ENCODE measurements at places on chromosomes 16 and 17.

DNA sequence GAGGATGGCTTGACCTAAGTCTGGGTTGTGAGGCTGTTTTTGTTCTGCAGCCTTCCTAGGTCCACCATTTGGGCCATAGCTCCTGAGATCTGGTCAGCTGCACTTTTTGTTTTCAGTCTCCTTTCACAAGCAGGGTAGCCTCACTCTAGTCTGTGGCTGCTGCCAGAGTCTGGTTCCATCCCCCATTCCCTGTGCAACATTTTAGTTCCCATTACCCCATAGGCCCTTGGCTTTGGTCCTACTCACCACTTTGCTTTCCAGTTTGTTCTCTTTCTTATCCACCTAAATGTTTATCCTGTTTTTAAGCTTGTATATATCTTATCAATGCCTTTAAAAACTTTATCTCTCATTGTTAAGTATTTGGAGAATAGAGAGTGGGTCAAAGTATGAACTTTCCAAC lies 6.5 kb upstream of the XYLT2 start:
- no peak for DNase-seq

DNA sequence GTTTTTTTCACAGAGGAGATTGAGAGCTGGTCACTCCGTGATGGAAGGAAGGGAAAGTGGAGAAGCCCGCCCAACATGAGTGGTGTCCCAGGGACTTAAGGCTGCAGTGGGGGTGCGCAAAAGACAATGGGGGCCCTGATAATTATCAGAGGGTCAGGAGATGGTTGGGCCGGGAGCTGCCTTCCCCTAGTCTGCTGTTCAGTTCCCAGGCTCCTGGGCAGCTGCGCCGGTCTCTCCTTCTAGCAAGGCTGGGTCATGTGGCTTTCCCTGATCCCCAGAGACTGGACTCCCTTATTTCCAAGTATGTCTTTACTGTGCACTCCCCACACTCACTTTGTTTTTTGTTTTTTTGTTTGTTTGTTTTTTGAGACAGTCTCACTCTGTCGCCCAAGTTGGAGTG lies 16.2 kb downstream of the CYGB start:
- no peak for DNase-seq

DNA sequence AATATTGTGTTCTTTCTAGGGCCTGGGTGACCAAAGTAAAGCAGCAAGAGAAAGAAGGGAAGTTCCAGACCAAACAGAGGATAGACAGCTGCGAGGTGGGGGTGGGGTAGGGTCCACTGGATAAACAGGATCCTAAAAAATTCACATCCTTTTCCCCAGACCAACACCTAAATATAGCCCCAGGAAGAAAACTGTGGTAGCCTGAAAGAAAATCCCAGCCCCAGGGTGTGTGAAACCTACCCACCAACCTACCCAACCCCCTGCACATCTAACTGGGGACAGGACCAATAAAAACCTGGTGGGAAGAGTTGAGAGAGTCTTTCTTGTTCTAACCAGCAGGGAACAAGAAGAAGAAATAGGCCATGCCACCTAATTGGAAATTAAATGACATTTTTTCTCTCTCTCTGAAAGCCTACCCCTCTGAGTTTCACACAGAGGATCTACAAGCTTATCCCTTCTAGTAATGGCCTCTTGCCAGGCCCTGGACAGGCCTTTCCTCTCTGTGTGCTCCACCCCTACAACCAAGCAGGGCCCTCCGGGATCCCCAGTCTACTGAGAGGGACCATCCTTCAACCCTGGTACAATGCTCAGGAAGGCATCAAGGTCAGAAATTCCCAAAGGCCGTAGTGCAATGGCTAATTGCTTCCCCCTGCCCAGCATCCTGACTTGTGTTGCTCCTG lies 12.0 kb downstream of the MYO18A start:
- DNase-seq = no peak

GRCh38 chr17:28901866-28902818 lies 737 bp downstream of the DHRS13 start:
- DNase-seq = no peak

GRCh38 chr17:9729735-9730420 lies 61.5 kb downstream of the DHRS7C start:
- DNase-seq = no peak

- no peak for DNase-seq
Observed at GRCh38 chr17:4124999-4125398, 17.8 kb downstream of the ZZEF1 start.

- DNase-seq = no peak
Observed at GRCh38 chr17:1882836-1883235, 53.0 kb downstream of the RPA1 start.

- no peak for DNase-seq
Observed at GRCh38 chr16:51696376-51696775, 545.3 kb upstream of the SALL1 start.

- no peak for DNase-seq
Observed at GRCh38 chr16:51166541-51166940, 15.5 kb upstream of the SALL1 start.

DNA sequence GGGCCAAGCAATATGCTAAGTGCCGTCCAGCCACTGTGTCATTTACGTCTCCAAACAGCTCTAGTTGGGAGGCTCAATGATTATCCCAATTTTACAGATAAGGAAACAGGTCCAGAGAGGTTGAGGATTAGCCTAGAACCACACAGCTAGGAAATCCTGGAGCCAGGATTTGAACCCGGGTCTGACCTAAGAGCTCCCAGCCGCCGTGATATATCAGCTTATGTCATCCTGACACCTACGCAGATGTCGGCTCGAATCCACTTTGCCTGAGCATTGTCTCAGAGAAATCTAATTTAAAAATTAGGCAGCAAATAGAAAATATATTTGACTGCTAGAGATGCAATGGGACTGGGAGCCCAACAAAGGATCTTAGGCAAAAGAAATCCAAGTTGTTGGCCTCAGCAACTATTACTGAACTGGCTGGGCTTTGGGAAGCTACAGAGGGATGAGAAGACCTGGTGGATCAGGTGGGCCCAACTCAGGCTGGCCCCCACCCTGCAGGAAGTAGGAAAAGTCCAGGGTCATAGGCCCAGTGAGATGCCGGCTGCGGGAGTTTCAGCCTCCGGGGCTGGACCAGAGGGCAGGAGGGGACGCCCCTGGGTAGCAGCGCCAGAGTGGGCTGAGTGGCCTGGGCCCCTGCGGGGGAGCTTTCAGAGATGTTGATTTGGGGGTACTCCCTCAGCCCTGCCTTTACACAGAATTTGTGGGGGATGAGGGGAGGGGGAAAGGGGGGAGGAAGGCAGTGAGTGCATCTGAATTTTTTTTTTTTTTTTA lies 35.1 kb upstream of the IL21R start:
- no peak for DNase-seq

GRCh38 chr16:28040039-28040438 lies 23.5 kb downstream of the GSG1L start:
- no peak for DNase-seq

GRCh38 chr16:1651974-1652312 lies 26.1 kb upstream of the JPT2 start:
- no peak for DNase-seq

DNA sequence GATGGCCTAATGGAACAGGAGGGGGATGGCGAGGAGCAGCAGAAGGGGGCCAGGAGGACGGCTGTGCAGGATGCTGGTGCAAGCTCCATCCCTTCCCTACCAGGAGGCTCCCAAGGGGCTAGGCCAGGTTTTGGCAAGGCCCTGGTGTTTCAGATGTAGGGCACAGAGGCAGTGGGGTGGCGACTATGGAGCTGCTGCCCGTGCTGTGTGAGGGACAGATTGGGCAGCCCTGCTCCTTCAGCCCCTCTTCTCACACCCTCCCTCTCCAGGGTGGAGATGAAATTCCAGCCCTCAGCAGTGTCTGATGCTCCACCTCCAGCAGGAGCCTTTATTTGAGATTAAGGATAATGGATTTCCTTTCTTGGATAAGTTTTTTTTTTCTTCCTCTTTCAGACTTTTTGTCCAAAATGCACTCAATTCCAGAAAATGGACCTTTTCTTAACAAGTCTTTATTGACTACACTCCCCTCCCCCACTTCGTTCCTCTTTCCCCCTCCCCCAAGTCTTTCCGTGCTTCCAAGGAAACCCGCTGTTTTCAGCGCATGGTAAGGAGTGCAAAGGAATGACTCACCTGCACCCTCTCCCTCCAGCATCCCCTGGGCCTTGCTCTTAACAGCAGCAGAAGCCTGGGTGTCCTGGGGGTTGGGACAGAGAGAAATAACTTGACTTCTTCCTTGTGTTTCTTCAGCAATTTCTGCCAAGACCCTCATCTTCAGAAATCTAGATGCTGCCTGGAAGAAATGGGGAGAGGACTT lies 95.2 kb downstream of the CCDC182 start:
- DNase-seq = no peak

- no peak for DNase-seq
Observed at GRCh38 chr17:62860962-62861873, 53.1 kb upstream of the MARCHF10 start.

DNA sequence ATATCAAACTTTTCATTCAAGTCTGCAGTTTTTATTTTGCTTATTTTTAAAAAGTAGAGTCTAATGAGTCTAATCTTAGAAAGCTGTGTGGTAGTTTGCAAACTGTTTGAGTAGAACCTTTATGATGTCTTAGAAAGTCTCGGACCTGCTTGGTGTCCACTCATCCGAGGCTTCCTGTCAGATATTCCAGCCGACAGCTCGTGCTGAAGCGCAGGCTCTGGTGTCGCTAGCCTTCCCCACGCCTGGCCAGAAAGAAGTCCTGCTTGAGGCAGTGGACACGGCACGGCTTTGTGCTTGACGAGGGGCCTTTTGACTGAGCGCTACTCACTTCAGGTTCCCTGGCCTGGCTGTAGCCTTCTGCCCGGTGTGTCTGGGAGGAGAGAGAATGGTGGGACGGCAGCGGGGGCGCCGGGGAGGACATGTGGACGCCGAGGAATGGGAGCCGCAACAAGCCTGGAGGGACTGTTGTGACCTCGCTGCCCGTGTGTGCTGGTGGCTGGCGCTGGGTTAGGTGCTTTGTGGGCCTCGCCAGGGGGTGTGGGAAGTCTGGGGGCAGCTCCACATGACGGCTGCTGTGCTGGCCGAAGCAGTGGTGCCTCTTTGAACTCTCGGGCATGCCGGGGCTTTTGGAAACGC lies 33.5 kb downstream of the BANP start:
- no peak for DNase-seq

- no peak for DNase-seq
Observed at GRCh38 chr17:62965174-62965685, 805 bp upstream of the TANC2 start.

DNA sequence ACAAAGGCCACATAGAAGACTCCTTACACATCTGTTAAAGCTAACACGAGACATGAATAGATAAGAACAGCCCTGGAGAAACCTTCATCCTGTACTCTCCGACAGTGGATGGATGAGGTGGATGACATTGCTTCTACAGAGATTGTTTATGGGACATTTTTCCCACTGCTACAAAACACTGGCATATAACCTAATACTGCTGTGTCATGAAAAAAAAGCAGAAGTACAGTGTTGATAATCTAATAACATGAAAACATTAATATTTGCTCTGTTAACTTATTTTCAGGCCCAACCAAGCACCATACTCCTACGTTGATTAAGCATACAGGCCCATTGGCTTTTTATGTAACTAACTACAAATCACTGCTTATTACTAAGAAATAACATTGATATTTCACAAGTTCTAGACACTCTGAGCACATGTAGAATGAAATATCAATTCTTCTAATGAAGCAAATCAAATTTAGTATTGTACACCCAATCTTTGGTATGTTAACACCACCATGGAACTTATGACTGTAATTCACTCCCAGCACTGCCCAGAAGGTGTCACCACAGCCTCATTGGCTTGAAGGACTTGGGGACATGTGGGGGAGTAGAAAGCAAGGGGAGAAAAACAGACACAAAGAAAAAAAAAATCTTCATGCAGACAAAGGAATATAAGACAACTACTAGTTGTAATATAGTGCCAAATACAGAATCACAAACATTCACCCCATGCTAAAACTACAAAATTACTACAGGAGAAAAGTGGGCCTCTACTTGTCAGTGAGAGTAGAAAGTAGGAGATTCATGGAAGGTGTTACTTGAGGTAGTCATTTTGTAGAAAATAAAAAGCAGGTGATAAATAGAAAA lies 330.0 kb upstream of the PMFBP1 start:
- DNase-seq = peak; percentile 23

DNA sequence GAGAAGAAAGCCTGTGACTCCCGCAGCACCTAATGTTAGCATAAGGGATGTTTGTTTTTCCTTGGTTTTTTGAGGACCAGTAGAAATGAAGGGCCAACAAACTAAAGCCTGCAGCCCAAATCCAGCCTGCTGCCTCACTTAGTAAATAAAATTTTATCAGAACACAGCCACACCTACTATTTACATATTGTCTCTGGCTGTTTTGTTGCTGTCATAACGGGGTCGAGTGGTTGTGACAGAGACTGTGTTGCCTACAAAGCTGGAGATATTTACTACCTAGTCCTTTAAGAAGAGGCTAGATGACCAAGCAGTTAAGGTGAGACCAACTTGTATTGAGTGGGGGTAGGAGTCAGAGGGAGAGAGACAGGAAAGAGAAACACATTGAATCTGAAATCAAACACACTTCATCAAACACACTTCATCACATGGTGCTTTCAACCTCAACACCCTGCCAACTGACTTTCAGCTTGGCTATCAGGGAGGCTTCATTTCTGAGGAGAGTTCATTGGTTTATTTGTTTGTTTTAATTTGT lies 546.3 kb upstream of the CDH11 start:
- peak; percentile 10 for DNase-seq

DNA sequence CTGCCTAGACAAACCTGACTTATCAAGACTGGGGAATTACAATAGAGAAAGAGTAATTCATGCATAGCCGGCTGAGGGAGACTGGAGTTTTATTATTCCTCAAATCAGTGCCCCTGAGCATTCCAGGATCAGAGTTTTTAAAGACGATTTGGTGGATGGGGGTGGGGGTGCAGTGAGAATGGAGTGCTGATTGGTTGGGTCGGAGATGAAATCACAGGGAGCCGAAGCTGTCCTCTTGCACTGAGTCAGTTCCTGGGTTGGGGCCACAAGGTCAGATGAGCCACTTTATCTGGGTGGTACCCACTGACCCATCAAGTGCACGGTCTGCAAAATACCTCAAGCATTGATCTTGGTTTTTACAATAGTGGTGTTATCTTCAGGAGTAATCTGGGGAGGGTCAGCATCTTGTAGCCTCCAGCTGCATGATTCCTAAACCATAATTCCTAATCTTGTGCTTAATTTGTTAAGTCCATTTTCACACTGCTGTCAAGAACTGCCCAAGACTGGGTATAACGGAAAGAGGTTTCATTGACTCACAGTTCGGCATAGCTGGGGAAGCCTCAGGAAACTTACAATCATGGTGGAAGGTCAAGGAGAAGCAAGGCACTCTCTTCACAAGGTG lies 69.6 kb downstream of the MARF1 start:
- DNase-seq = no peak

- no peak for DNase-seq
Observed at GRCh38 chr17:13521784-13522183, 79.9 kb downstream of the HS3ST3A1 start.

- no peak for DNase-seq
Observed at GRCh38 chr17:1645207-1646171, at the start of gene SCARF1. SCARF1 (minus strand) TSS chr17:1645732; CDS start chr17:1645697, 35 bp downstream.

DNA sequence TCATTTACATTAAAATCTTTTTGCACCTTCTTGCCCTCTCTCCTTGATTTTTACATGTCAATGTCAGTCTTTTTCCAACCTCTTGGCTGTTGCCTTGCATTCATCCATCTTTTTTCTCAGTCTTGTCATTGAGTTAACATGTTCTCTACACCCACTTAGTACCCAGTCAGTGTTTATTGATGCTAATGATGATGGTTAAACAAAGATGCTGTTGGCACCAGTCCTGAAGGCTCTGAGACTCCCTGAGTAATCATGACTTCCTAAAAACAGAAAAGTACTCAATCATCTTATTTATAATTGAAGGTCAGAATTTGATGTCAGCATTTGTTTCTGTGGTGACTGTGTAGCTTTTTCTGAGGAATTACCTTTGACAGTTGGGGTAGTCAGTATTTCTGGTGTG lies 104.5 kb downstream of the NLK start:
- DNase-seq = no peak

All from NCI-H2029 (cell line).